Body of pancreas (tissue), 4 donors: ENCODE measurements at places on chromosomes 6 and 20. TPM values are rescaled to one million over a fixed set of nuclear protein-coding genes. Genes with fewer than 3 reads are reported as not detected.

The THEMIS gene
- total RNA-seq = 0.66 TPM

The PTCRA gene
- not detected for total RNA-seq

The SYCP2L gene
- 3.3 TPM for total RNA-seq

The HLA-F gene
- total RNA-seq = 51.7 TPM

The CCN6 gene
- not detected for total RNA-seq

The ADTRP gene
- total RNA-seq = not detected
